ENCODE measurements at places on chromosomes 4 and X. TPM values are rescaled to one million over a fixed set of nuclear protein-coding genes. Genes with fewer than 3 reads are reported as not detected.

Gene MAOA
- 234 TPM for total RNA-seq

Gene NKX6-1
- total RNA-seq: not detected

Gene NSUN7
- total RNA-seq: 6.0 TPM

Gene PNCK
- total RNA-seq: 0.60 TPM

Gene RBPJ
- 94.1 TPM for total RNA-seq

Gene MAGEA8
- total RNA-seq: not detected

Gene CDS1
- total RNA-seq: 1.7 TPM

Gene DKK2
- 0.50 TPM for total RNA-seq

Gene TLR2
- total RNA-seq: 80.3 TPM

DNA sequence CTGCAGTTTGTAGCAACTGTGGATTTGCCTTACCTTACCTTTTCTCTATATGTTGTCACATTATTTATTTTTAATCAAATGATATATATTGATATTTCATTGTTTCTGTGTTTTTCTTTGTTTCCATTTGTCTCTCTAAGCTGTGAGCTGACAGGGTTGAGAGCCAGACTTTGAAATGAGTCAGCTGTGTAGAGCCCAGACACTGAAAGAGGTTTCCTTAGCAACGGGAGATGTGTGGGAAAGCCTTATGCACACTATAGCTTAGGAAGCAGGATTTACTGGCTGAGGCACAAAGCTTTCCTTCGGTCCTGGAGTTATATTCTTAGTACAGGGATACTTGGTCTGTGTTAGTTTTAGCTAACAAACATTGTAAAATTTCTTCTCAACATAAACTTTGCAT lies 192.2 kb downstream of the FGF13 start:
- no peak for DNase-seq

GRCh38 chrX:25143596-25143995 lies 127.8 kb upstream of the ARX start:
- DNase-seq: no peak

DNA sequence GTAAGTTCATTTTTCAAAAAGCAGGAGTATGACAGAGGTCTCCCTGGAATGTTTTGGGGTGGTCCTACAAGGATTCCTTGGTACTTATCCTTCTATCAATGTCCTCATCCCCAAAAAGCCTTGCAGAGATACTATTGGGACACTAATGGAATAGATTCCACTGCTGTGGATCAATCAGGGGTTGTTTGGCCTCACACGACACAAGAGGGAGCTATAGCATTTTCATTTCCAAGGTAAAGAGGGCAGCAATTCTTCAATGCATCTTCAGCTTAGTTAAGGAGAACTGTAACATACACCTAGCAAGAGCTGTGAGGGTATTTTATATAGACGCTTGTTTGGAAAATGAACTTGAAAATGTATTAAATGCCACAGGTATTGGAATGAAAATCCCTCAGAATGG lies 50.9 kb downstream of the USP26 start:
- no peak for DNase-seq

DNA sequence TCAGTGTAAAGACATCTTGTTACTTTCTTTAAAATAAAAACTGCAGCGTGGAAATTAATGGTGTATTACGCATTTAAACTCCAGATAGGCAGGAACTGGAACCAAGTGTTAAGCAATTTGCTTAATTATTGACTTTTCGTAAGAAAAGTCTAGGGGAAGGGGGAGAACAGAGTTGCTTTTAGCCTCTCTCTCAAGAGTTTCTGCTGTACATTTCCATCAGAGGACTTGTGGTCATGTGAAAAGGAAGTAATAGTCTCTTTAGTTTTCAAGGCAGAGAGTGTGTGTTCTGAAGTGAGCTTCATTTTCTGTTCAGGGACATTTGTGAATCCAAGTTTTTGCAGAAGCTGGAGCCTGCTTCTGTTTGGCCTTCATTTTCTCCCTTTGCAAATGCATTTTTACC lies 127.2 kb downstream of the UBE2K start:
- no peak for DNase-seq

GRCh38 chr4:120821029-120821428 lies 101.5 kb downstream of the PRDM5 start:
- no peak for DNase-seq

DNA sequence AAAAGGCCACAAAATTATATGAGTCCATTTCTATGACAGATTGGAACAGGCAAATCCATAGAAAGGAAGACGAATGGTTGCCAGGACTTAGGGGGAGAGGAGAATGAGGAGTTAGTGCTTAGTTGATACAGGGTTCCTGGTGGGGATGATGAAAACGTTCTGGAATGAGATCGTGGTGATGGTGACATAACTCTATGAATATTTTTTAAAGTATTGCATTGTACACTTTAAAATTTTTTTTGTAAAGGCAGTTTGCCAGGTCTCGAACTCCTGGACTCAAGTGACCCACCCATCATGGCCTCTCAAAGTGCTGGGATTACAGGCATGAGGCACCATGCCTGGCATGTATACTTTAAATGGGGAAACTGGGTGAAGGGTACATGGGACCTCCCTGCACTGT lies 9.9 kb upstream of the CCNQ start:
- DNase-seq: no peak

DNA sequence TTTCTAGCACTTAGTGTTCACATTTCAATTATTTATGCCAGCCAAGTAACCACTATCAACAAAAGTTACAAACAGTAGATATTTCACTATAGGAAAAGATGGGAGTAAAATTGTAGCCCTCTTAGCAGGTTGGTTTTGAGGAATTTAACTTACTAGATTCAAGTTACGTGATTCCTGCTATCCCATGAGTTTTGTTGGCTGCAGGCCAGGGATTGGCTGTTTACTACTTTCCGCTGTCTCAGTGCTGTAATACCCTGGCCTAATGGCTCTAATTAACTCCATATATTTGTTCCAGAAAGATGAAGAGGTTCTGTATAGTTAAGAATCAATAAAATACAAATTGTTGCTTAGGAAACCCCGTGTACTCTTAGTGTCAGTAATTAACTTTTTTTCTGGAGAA lies 55.5 kb upstream of the MAGED1 start:
- peak; percentile 58 for DNase-seq

- no peak for DNase-seq
Measured at GRCh38 chrX:72101597-72102037, 30.1 kb downstream of the RTL5 start.

- no peak for DNase-seq
Measured at GRCh38 chr4:164359881-164360280, 394.1 kb upstream of the SMIM31 start.

GRCh38 chr4:57974821-57975220 lies 864.6 kb upstream of the IGFBP7 start:
- DNase-seq: no peak

GRCh38 chr4:88097301-88097700 lies 61.1 kb downstream of the ABCG2 start:
- DNase-seq: no peak
